ENCODE measurements at places on chromosomes 12 and 14.

GRCh38 chr14:58812050-58812910 is 174.5 kb downstream of the DACT1 start:
- no peak for DNase-seq

GRCh38 chr14:66395300-66395699 is 90.9 kb upstream of the CCDC196 start:
- no peak for DNase-seq

GRCh38 chr14:70821584-70822529 is 12.5 kb upstream of the MAP3K9 start:
- DNase-seq: peak; percentile 27

DNA sequence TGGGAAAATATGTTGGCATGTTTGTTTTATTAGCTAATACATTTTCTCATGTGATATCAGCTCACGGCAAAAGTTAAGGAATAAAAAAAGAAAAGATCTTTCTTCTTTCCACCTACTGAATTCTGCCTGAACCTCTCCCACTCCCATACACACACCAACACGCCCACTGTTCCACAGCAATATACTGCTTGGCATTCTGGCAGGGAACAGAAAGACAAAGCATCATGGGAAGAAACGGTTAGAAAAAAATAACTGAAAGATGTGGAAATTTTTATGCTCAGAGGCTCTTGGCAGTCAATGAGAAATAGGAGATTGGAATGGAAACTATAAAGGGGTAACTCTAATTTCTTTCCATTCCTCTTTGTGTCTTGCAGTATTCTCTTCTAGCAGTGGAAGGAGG is 268.5 kb downstream of the FOXG1 start:
- no peak for DNase-seq

GRCh38 chr12:5440978-5441377 is 9.1 kb downstream of the NTF3 start:
- DNase-seq: no peak

GRCh38 chr14:102941419-102942011 is 19.1 kb downstream of the AMN start:
- no peak for DNase-seq

- no peak for DNase-seq
Observed at GRCh38 chr12:110546339-110546738, 36.8 kb downstream of the PPTC7 start.

DNA sequence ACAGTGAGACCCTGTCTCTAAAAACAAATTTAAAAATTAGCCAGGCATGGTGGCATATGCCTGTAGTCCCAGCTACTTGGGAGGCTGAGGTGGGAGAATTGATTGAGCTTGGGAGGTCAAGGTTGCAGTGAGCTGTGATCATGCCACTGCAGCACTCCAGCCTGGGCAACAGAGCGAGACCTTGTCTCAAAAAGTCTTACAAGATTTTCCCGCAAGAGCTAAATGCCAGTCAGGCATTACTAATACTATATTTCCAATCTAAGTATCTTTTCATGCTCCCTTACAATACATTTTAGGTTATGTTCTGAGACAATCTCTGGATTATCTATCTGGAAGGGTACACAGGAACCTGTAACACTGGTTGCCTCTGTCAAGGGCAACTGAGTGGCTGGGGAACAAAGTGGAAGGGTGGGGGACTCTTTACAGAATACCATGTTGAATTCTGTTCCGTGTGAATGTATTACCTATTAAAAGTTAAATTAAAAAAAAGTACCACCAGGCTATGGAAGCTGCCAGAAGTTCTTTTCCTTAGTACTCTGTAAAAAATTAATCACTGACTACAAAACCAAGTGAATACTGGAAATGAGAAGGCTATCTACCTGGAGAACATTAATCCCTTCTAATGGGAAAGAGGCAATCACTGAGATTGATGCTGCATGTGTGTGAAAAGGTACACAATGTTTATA is 56.7 kb downstream of the BTBD7 start:
- no peak for DNase-seq

DNA sequence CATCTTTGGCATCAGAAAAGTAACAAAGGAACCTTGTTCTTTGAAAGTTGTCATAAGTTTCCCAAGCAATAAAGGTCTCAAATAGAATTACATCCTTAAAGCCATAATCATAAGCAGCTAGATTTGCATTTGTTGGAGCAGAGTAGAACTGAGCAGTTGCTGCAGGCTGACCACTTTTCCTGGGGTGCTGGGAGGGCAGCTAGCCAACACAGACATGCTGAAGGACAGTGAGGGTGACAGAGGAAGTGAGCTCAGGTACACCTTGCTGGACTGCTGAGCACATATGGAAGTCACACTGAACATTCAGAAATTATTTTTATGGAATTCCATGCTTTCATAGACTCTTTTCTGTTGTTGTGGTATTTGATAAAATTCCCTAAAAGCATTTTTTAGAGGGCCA is 66.2 kb downstream of the MARK3 start:
- no peak for DNase-seq

DNA sequence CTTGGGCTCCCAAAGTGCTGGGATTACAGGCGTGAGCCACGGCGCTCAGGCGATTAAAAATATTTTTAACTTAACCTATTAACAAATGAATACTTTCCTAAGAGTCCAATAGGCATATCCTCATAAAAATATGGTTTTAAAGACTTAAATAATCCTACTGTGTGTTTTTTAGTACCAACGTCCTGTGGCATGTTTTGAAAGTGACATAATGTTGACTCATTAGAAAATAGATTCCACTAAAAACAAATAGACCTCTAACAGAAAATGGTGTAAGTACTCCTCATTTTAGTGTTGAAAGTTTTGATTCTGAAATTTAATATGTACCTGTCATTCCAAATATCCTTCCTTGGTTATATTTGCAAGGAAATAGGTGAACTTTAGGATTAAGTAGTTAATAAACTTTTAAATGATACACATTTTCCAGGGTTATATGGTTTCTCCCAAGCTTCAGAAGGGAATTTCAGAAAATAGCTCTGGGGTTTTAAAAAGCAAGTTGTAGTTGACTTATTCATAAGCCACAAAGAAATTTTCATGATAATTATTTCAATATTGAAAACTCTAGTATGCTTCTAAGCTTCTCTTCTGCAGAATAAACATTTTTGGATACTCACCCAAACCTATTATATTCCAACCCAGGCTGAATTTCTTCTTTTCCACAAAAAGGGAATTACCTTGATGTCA is 12.1 kb upstream of the LUM start:
- DNase-seq: no peak

GRCh38 chr14:94132285-94132887 is 3.0 kb upstream of the IFI27L2 start:
- no peak for DNase-seq

DNA sequence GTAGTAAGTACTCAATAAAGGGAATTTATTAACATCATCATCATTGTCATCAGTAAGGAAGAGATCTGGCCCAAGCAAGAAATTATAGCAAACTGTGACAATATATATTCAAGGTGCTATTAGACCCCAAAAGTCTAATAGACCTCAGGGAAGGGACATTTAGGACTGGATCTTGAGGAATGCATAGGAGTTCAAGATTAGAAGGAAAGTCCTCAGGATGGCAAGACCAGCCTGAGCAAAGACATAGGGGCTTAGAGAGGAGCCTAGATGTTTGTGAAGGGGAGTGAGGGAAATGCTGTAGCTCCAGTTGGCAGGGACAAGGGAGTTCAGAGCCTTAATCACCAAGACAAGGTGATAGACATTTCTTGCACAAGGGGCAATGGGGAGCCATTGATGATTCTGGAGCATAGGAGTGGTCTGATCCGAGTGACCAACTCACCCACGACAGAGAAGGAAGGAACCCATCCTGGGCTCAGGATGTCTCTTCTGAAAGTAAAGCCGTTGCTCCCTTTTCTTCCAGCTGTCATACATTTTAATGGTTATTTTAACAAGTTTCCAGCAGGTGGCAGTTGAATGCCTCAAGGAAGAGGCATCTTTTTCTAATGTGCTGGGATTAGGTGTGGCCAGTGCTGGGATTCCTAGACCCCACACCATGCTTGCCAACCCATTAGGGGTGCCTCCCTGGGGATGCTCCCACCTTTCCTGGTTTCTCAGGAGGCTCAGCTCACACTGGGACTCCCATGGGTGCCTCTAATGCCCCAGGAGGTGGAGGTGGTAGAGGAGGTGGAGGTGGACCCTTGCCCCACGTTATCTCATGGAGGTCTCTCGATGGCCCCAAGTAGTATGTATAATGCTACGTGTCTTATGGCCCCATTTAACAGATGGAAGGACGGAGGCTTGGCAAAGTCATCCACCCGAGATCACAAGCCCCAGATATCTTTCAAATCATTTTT is 37.8 kb downstream of the PHETA1 start:
- no peak for DNase-seq

DNA sequence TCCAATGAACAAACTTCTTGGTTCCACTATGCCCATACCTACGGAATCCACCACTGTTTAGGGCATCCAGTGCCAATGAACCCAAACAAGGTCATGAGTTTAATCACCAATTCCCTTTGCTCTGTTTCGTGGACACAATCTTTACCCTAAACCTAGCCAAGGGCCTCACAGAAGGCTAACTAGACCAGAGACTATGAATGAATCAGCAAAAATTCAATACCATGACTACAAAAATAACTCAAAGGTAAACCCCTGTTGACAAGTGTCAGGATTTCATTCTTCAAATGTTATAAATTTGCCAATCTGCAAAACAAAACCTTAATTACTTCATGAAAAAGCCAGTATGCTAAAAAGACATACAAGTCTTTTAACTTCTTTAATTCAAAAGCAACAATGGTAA is 96.7 kb downstream of the CEP128 start:
- no peak for DNase-seq

DNA sequence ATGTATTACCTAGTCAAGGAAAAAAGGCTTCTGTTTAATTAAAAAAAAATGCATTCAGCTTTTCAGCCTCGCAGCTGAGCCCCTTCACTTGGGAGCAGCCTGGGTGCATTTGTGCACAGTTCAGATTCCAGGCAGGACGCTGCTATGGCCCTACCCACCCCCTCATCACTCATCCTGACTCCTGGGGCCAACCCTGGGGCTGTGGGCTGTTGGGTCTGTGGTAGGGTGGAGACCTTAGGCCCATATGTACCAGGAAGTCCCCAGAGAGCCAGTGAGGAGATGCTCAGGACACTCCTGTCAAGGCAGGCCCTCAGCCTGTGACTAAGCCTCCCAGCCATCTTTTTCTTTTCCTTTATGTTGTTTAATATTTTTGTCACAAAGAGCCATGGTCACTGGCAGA is 9.3 kb upstream of the CDCA4 start:
- DNase-seq: no peak

- DNase-seq: no peak
Observed at GRCh38 chr12:49744363-49744885, 3.1 kb downstream of the TMBIM6 start.

DNA sequence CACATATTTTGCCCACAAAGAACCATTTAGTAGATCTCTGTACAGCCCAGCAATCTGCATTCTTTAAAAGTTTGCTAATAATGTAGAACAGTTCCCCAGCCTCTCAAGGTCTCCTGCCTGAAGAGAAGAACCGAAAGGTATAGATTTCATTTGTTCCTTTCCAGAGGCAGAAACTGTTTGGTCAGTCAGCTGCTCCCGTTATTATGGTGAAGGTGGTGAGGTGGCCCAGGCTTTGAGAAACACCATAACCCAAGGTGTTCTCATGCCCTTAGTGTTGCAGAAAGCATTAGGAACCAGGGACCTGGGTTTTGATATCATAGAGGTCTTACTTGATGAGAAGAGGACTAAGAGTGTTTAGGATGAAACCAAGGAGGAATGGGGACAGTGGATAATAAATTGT is 65.3 kb downstream of the SUSD6 start:
- DNase-seq: no peak

GRCh38 chr14:91361233-91361811 is 56.3 kb downstream of the CCDC88C start:
- DNase-seq: no peak

DNA sequence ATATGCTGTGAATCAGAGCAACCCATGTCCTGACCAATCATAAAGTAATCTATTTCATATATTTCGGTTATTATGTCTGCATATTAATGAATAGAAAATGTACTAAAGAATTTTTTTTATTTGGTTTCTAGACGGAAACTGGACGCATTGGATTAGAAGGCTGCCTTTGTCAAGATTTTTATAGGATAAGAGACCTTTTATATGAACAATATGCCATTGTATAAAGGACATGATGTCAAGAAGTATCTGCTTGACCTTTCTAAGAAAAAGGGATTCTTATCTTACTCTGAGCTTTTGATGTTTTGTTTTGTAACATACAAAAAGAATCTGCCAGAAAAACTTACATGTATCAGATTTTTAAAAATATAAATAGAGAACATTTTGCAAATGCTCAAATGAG is 39.8 kb downstream of the CPSF2 start:
- no peak for DNase-seq

- DNase-seq: no peak
Observed at GRCh38 chr14:55265197-55265596, 6.0 kb upstream of the FBXO34 start.

DNA sequence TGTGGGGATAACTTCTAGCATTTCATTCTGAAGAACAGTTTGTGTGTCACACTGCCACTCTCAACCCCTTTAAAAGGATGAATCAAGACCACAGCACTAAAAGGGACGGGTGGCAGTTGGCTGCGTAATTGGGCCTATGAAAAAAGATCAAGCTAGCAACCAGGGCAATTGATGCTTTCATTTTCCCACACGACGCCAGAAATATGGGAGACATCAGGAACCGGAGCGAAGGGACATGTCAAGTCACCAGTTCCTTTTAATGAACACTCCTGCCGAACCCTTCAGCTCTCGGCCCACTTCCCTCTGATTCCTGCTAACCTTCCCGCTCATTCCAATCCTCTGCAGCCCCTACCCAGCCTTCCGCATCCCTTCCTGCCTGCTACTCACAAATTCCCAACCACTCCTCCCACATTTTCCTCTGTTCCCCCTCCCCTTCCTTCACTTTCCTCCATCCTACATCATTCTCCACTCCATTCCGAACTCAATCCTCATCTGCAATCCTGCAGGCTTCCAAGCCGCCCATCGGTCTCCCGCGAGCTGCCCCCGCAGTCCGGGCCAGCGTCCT is 753 bp downstream of the CSRNP2 start:
- no peak for DNase-seq

- no peak for DNase-seq
Observed at GRCh38 chr12:31370531-31371255, 44.7 kb upstream of the SINHCAF start.

DNA sequence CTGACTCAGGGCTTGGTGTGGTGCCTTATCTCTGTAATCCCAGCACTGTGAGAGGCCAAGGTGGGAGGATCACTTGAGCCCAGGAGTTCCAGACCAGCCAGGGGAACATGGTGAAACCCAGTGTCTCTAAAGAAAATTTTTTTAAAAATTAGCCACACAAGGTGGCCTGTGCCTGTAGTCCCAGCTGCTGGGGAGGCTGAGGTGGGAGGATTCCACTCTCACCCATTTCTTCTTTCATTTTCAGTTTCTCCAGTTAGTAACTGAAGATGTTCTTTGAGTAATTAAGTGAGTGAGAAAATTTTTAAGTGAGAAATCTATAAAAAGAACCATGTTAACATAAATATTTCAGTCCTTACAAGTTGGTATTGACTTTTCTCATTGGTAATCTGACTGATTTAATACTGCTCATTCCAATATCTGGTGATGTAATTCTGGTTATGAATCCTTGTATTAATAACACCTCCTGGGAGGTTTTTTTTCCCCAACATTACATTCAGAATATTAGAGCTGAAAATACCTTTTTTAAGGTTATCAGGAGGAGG is 6.1 kb downstream of the METTL3 start:
- no peak for DNase-seq
